H1 (cell line): ENCODE measurements at places on chromosomes 13 and 19. TPM values are rescaled to one million over a fixed set of nuclear protein-coding genes. Genes with fewer than 3 reads are reported as not detected.

ATXN8OS gene
- not detected in 2 replicates for polyA plus RNA-seq

PTPRH gene
- 0.39 and 1.1 TPM in 2 replicates for polyA plus RNA-seq

- DNase-seq: no peak
Measured at GRCh38 chr19:4368128-4368820, 24.9 kb downstream of the MPND start.

DNA sequence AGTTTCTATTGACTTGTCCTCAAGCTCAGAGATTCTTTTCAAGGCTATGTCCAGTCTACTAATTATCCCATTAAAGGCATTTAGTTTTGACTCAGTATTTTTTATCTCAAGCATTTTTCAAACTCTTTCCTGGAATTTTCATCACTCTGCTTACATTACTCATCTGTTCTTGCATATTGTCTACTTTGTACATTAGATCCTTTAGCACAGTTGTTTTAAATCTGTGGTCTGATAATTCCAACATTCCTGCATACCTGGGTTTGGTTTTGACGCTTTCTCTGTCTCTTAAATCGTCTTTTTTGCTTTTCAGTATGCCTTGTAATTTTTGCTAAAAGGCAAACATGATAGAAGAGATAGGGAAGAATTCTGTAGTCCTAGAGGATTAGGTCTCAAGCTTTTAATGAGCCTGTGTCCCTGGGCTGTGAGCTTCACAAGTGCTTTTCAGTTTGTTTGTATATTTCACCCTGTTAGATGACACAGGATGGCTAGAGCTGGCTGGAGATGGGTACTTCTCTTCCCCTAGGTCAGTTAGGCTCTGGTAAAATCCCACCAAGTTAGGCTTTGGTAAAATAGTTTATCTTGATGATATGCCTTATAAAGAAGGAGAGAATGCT is 46.1 kb upstream of the GPC6 start:
- DNase-seq: no peak

- DNase-seq: no peak
Measured at GRCh38 chr13:73625562-73626339, 508.5 kb downstream of the KLF12 start.

DNA sequence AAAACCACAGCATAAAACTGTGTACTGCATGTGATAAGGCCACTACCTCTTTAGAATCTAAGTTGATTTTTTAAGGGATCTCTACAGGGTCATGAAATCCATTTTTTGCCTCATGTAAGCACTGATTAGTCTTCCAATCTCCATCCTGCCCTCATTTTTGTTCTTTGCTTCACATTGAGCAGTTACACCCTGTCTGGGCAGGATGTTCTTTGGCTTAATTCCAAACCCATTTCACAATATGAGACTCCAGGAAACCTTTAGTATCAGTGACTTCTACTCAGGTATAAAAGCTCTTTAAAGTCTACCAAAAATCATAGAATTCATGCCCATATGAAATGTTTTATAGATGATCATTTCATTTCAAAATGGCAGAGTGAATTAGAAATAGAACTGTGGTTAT is 592.6 kb downstream of the TBC1D4 start:
- no peak for DNase-seq

DNA sequence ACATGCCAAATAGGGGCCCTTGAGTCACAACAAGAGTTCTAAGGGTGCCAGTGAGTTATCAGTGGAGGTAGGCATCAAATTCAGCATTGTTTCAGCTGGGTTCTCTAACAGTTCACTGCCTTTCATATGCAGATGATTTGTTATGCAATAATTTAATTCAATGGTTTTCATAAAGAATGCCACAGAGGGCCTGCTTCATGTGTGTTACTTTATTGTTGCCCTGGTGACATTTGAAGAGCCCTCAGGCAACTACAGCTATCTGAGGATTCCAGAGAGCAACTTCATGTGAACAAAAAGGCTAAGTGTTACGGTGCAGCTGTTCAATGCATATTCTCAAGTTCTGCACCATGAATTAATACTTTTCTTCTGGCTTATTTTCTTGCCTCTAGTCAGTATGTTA is 43.1 kb upstream of the STARD13 start:
- no peak for DNase-seq

GRCh38 chr13:102774214-102774568 is 605 bp upstream of the TEX30 start:
- no peak for DNase-seq

DNA sequence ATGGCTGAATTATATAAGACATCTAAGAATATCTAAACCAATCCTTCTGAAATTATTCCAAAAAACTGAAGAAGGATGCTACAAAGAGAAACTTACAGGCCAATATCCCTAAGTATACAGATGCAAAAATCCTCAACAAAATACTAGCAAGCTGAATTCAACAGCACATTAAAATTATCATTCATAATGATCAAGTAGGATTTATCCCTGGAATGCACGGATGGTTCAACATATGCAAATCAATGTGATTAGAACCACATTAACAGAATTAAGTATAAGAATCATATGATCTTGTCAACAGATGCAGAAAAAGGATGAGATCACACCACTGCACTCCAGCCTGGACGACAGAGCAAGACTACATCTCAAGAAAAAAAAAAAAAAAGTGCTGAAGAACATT is 13.3 kb downstream of the ZNF560 start:
- no peak for DNase-seq

GRCh38 chr19:6288737-6289136 is 9.0 kb upstream of the MLLT1 start:
- DNase-seq: no peak

DNA sequence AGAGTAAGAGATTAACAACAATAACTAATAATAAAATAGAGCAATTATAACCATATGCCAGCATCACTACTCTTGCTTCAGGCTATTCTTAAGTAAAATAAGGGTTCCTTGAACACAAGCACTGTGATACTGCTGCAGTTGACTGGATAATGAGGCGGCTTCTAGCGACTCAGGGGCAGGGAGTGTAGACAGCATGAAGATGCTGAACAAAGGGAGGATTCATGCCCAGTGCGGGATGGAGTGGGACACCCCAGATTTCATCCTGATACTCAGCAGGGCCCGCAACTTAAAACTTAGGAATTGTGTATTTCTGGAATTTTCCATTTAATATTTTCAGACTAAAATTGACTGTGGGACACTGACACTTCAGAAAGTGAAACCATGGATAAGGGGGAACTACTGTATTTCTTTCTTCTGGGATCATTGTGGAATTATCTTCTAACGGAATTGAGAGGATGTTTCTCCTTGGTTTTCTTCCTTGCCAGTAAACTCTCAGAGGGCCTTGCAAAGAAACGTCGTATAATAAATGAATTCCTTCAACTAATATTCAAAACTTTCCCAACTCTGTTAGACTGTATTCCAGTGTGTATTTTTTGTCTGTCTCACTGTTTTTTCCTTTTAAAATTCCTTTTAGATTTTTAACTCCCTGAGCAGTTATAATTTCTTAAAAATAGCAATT is 127.5 kb downstream of the B3GLCT start:
- DNase-seq: no peak

CEACAM16 gene
- not detected in 2 replicates for polyA plus RNA-seq
